Stromal cell of bone marrow (primary cell): ENCODE measurements at places on chromosomes 7 and 10.
A peak's percentile ranks its signal among the peaks of the same experiment; 100 is the strongest.

DNA sequence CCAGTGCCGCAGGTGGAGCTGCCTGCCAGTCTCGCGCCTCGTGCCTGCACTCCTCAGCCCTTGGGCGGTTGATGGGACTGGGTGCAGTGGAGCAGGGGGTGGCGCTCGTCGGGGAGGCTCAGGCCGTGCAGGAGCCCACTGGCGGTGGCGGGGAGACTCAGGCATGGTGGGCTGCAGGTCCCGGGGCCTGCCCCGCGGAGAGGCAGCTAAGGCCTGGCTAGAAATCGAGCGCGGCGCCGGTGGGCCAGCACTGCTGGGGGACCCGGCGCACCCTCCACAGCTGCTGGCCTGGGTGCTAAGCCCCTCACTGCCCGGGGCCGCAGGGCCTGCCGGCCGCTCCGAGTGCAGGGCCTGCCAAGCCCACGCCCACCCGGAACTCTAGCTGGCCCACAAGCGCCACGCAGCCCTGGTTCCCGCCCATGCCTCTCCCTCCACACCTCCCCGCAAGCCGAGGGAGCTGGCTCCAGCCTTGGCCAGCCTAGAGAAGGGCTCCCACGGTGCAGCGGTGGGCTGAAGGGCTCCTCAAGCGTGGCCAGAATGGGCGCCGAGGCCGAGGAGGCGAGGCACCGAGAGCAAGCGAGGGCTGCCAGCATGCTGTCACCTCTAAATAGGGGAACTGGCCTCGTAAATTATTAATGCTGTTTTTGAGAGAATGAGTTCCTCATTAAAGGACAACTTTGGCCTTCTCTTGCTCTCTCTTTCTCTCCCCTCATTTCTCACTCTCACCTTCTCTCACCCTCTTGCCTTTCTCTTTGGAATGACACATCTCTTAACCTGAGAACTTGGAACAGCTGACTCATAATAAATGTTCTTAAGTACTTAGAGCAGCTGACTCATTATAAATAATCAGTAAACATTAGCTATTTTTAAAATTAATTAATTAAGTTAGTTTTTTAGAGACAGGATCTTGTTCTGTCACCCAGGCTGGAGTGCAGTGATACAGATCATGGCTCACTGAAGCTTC, 4.9 kb downstream of the ACADSB start:
- DNase-seq: no peak

DNA sequence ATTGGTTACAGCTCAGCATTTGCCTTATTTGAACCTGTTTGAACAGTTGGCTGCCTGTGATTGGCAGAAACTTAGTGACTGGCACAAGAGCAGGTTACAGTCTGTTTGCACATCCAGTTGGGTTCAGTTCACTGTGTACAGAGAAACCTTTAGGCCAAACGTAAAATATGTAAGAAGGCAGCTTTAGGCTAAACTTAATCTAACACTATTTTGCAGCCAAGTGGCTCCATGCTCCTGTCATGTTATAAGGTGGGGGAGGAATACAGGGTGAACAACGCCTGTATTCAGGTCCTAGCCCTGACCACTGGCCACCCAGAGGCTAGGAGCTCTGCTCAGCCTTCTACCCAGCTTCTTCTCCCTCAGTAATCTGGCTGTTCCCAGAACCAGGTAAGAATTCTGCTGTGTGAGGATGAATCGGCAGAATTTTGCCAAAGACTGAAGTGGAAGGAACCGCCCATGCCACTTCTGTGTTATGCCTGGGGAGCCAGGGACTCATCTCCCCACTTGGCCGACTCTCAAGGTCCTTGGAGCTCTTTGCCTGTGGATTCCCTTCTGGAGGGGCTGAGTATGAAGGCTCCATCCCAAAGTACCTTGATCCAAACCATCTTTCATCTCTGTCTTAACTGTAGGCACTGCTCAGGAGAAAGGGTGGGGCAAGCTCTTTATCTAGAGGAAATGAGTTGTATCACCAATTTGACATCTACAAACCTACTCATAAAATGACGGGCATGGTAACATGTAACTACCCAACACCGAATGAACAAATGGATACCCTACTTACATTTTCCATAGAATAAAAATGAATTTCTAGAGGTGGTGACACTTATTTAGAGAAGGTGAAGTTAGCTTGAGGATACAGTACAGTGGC, 164.4 kb upstream of the NAMPT start:
- no peak for DNase-seq

DNA sequence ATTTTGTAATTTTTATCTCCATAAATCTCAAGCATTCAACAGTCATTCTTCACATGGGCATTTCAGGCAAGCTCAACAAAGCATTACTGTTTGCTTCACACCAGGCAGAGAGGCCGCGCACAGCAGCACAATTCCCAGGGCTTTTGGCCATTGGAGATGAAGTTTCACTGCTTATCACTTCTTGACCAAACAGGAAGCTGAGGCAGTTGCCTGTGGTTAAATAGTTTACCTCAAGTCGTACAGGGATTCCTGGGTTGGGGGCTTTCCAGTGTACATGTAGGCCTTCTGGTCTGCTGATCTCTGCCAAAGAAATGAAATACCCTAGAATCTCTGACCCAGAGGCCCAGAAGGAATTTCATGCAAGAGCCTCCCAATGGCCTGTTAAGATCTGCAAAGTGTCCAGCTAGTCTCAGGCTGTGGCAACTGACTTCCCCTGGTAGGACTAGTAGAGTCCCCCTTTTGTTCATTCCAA, 11.2 kb upstream of the PRDX3 start:
- no peak for DNase-seq

DNA sequence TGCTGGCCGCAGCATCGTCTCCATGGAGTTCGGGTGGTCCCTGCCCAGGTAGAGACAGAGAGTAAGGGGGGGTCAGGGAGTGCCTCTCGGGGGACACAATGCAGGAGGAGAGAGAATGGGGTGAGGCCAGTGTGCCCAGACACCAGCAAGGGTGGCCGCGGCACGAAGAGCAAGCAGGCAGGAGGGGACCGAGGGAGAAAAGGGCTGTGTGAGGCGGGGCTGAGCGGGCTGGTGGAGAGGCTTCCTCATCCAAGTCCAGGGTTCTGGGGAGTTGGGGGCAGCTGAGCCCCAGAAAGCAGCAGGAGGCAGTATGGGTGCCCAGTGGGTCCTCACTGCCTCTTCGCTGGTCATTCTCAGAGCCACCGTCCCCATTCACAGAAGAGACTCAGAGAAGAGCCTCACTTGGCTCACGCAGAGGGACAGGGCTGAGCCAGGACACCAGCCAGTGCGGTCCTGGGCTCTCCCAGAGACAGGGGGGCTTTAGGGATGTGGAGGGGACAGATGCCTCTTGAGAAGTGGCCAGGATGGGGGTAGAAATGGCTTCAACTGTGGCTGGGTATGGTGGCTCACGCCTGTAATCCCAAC, 78.9 kb downstream of the MICALL2 start:
- no peak for DNase-seq

- DNase-seq: no peak
Measured at GRCh38 chr7:146982482-146982881, 865.9 kb downstream of the CNTNAP2 start.

DNA sequence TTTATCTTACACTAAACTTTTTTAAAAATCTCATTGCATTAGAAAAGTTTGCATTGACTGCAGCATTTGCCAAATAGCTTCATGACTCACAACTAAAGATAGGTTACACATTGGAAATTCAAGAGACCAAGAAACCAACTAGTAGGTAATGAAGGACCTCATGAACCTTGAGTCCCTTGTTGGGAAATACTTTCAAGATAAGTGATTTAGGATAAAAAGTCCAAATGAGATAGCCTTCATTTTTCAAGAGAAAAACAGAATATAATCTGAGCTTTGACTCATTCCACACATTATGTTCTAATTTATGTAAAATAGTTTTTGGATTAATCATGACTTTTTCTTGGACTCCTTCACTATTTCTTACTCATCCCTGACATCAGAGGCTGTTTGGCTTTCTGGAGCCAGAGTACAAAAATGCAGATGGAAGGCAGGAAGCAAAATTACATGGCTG, 13.1 kb upstream of the LIPF start:
- DNase-seq: peak; percentile 77

GRCh38 chr10:48199580-48200377, 74.7 kb downstream of the FRMPD2 start:
- DNase-seq: peak; percentile 48

GRCh38 chr7:5704534-5704922, 76.9 kb downstream of the RNF216 start:
- DNase-seq: peak; percentile 81

- DNase-seq: no peak
Measured at GRCh38 chr7:14747701-14748100, 154.8 kb downstream of the DGKB start.

DNA sequence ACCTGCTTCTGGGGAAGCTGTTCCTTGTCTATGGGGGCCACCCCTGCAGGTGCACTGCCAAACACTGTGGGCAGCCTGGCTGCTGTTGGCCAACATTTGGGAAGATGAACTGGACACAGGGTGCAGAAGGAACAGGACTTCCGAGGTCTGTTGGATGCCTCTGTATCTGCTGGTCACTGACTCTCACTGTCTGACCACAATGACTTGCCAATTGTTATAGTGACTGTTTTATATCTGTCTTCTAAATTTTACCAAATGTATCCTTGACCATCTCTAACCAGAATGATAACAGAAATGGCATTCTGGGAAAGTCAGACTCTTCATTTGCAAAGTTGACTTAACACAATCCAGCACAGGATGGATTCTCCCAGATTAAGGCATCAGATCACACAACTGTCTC, 214.0 kb upstream of the PRSS58 start:
- no peak for DNase-seq

DNA sequence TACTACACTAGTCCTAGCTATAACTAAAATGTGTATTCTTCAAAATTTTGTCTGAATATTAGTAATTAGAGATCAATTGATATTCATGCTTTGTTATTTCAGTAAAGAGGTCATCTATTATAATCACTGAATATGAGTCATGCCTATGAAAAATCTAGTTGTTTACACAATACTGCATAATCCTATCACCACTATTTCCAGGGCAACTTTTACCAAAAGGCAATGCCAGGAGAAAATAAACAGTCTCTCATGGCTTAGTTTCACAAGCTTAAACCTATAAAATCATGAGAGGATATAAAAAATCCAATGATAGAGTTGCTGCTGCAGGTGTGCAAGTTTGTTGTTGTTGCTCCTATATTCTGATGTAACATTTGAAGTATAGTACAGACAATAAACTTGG, 149.9 kb upstream of the COL1A2 start:
- DNase-seq: no peak

DNA sequence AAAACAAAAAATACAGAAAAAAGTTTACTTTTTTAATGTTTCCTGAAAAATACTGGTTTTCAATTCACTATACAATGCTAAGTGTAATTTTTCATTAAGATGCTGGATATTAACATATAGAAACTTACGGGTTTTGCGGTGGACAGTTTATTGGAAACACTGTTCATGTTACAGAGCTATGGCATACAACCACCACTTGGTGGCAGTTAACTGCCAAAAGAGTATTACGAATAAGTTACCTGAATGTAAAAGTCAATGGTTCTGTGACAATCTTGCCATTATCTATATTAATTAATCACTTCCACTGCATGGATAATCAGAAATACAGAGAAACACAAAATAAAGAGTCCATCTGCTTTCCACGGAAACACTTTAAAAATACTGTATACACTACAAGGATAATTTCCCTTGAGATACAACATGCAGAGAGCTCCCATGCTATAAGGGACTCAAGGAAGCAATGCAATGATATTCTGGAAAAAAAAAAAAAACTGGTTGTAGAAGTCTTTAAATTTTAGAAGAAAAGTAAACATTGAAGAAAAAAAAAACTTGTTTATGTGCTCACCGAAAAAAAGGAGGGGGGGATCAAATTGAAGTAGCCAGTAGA, 97.0 kb downstream of the TPK1 start:
- DNase-seq: peak; percentile 19

GRCh38 chr10:68184546-68184945, 47.4 kb downstream of the ATOH7 start:
- DNase-seq: no peak

DNA sequence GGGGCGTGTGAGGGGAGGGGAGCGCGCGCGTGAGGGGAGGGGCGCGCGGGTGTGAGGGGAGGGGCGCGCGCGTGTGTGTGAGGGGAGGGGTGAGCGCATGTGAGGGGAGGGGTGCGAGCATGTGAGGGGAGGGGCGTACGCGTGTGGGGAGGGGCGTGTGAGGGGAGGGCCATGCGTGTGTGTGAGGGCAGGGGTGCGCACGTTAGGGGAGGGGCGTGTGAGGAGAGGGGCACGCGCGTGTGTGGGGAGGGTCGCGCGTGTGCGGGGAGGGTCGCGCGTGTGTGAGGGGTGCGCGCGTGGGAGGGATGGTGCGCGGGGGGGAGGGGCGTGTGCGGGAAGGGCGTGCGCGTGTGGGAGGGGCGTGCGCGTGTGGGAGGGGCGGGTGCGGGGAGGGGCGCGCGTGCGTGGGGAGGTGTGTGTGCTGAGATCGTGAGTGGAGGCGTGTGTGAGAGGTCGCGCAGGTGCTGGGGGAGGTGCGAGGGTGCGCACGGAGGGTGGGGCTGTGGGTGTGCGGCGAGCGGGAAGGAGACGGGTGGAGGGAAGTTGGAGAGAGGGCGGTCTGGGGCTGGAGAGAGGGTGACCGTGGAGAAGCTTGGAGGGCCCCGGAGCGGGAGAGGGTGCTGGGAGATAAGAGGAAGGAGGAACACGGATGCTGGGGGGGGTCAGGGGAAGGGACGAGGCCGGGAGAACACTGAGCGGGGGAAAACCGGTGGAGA, 19.7 kb downstream of the MXI1 start:
- no peak for DNase-seq

DNA sequence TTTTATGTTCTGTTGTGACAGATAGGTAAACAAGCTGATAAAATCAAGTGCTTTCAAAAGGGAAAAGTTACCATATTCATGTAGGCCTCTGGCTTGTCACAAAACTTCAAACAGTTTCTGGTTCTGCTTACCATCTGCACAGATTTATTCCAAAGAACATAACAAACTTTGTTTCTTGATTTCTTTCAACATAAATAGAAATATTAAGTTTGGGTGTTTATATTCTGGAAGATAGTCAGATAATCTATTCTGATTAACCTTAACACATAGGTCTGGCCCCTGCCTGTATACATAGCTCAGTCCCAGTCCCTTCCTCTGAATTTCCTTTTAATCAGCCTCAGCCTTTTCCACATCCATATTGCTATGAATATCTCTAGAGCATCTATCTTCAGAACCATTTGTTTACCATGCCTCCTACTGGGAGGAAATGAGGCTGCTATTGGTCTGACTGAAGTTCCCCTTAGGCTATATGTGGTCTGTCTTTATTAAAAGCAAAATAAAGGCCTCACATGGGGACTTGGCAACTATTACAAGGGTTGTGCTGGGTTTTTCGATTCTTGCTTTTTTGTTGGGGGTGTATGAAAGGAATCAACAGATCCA, 319.0 kb downstream of the HPSE2 start:
- no peak for DNase-seq

DNA sequence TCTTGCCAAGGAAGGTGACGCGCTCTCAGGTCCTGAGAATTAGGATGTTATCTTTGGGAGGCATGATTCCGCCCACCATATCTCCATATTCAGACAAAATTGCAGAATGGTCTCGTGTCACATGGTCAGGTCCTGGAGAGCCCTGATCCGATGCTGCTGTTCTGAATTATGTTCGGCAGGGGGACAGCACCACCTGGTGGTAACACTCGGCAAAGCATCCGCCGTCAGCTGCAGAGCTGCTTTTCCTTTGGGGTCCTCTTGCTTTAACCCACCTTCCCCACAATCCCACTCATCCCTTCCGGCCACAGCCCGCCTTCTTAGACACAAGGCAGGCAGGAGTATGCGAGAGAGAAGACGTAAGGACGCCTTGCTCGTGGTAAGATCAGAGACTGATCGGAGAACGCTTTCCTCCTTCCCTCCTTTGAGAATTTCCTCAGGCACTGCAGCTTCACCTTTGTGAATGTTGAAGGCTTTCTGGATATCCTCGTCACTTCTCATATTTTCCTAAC, 327.8 kb upstream of the C7orf33 start:
- peak; percentile 15 for DNase-seq

GRCh38 chr7:94511718-94512117, 2.1 kb downstream of the CASD1 start:
- DNase-seq: no peak
